ENCODE measurements at places on chromosomes 6 and 20.

- no peak for DNase-seq
Observed at GRCh38 chr6:107877968-107878367, 53.9 kb upstream of the SCML4 start.

DNA sequence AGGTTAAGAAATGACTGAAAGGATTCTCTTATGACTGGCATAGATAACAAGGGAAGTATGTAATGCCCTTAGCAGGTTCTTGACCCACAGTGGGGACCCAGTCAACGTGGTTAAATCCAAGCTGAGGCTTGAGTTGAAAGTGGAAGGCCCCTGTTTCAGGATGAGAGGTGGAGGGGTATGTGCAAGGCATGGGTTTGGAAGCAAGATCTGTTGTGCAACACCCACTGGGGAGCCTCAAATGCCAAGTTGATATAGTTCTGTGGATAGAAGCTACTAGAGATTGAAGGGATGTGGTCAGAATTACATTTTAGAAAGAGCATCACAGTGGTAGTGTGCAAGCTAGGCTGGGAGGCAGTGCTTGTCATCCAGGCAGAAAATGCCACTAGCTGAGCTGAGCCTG, 5.1 kb downstream of the PABPC1L start:
- DNase-seq = no peak

DNA sequence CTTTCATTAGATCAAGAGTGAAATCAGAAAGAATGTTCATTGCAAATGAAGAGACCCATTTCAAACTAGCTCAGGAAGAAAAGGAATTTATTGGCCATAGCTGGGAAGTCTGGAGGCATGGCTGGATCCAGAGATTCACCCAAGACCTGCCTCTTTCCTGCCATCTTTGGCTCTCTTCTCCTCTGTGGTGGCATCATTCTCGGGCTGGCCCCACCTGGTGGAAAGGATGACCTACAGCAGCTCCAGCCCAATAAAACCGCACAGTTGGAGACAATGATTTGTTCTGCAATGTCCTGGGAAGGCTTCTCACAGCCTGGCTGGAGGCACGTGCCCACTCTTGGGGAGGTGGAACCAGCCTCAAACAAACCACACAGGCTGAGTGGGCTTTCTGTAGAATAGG, 18.1 kb upstream of the FERMT1 start:
- no peak for DNase-seq

DNA sequence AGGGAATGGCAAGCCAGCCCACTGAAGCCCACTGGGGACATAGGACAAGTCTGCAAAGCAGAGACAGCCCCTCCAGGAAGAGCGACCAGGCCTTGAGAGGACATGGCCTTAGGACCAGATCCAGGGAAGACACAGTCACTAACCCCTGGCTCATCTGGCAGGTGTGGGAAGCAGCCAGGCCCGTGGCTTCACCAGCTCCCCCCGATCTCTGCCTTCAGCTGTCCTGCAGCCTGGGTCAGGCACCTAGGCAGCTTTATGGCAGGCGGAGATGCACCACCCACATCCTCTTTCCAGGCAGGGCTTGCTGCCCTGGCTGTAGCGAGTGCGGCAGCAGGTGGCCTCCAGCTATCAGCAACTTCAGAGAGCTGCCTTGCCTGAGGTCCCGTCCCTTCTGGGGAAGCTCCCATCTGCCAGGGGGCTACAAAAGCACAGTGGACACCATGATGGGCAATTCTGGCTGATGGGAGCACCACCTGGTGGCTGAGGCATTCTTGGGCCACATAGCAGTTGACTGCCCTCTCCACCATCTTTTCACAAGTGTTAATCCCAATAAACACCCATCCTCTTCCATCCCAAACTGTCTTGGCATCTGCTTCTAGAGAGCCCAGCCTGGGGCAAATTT, 85.8 kb downstream of the DZANK1 start:
- DNase-seq = no peak

GRCh38 chr6:69105288-69105687, 470.2 kb downstream of the ADGRB3 start:
- DNase-seq = no peak

GRCh38 chr6:89966913-89967312, 72.6 kb downstream of the GJA10 start:
- DNase-seq = no peak

DNA sequence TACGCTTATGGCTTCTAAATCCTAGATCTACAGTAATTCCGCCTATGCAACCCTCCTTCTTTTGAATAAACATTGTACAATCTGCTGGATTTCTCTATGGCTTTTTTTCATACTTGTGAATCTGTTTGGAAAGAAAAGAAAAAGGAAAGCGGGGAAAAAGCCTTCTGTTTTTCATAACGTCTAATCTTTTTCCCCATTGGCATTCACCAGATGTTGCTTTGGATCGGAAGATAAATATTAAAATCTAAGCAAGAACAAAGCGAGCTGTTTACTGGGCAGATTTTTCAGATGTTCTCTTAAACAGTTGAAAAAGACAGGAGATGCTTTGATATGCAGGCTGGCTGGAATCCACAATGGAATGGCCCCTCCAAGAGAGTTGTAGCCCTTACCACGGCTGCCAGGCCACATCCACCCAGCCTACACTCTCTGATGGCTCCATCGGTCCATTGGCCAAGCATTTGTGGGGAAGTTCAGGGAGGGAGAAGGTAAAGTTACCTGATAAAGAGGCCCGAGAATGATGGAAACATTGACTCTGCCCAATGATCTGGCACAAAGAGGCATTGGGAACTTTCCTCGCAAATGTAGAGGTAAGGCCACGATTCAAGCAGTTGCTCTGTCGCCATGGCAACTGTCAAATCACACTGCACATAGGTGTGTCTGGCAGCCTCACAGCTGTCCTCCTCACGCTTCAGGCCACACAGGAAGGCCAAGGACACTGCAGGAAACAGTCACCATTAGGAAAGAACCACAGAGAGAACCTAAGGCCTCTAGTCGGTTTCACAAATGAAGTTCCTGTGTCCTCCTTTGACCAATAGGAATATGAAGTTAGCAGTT, 70.3 kb downstream of the PKHD1 start:
- no peak for DNase-seq

DNA sequence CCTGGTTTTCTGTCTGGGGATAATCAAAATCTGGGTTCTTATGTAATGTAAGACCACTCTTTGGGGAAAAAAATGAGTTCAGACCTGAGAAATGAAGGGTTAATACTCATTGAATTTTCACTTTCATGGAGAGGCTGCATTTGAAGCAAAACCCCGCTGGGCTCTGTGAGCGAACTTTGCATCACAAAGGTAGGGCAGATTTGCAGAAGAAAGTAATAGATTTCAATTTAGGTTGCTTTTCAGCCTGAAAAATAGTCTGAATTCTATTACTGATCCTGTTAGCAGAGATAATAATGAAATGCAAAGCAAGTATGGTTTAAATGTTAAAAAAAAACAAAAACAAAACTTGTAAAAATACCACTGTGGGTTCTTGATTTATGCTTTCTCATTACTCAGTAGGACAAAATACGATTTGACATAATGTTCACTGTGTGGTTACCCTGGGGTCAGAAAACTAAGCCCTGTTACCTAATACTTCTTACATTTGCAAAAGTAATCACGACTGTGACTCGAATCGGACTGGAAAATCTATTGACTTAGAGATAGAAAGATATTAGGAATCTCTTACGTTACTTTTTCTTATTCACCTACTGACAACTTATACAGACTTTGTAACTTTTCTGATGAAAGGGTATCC, 72.2 kb downstream of the UST start:
- no peak for DNase-seq

- no peak for DNase-seq
Observed at GRCh38 chr6:126477678-126478077, 137.8 kb downstream of the CENPW start.

GRCh38 chr6:112203577-112204349, 50.6 kb downstream of the LAMA4 start:
- no peak for DNase-seq

GRCh38 chr6:111358454-111358853, 124.6 kb downstream of the REV3L start:
- DNase-seq = no peak

- DNase-seq = no peak
Observed at GRCh38 chr6:25369036-25369432, 89.9 kb downstream of the CARMIL1 start.

GRCh38 chr6:109455437-109456110, at the start of gene MICAL1:
TSS of gene MICAL1 (minus strand) at chr6:109455772. CDS start at chr6:109454196, 1,576 bp downstream.
- DNase-seq = no peak

DNA sequence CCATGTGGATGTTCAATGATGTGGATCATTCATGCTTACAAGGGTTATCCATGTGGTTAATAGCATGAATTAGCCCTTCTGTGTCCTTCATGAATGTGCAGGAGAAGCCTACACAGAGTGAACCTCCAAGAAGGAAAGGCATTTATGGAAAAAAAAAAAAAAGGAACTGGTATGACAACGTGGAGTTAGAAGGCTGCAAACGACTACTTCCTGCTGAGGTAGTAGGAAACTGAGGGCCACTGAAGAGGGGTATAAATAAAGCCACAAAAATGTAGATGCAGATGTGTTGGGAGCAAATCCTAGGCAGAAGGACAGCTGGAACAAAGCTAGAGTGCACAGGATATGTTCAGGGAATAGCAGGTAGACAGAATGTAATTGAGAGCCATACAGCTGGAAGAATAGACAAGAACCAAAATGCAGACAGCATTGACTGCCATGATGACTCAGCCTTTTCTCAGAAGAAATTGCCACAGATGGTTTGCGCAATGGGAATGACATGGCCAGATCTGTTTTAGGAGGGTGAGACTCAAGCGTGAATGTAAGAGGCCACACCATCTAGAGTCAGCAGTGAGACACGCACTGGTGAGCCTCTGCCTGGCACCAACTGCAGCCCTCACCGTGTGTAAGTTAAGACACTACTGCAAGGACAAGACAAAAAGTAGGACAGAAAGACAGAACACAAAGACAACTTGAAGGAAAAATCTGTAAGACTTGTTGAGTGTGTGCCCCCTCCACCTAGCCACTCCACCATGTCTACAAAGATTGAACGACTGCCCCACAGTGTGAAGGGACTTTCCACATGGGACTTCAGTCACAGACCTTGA, 79.8 kb downstream of the KIF13A start:
- peak; percentile 79 for DNase-seq

DNA sequence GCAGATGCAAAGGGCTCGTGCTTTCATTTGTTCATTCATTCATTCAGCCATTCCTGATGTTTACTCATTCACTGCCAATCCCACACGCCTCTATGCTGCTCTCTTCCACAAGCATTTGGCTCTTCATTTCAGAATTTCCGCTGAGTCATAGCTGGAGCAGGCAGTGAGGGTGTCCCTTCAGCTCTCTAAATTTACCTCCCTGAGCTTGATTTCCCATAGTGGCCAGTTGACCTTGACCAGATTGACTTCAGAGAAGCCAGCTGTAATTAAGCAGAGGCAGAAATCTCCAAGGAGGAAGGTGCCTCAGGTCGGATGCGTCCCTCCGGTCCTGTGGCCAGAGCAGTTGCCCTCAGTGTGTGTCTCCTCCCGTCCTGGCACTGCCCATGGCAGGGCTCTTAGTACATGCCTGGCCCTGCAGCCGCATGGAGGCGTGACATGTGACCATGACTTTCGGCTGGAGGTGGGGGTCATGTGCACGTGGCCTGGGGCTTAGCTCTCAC, 267.2 kb upstream of the ECI2 start:
- DNase-seq = no peak

DNA sequence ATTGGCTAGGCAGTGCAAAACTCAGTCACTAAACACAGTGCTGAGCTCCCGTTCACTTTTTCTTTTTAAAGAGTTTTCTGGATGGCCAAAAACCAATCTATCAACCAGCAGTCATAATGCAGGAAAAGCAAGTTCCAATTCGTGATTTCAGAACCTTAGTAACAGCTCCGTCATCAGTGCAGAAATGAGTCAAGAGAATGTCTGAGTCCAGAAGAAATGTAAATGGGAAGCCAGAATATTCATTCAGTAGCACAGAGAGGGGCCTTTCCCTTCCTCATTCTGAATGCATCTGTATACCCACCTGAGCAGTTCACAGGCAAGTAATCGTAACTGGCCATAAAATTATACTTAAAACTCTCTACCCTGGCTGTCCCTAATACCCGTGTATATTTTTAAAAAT, 20.4 kb downstream of the HUS1B start:
- DNase-seq = no peak

- no peak for DNase-seq
Observed at GRCh38 chr20:1472556-1473245, 6.1 kb upstream of the NSFL1C start.

DNA sequence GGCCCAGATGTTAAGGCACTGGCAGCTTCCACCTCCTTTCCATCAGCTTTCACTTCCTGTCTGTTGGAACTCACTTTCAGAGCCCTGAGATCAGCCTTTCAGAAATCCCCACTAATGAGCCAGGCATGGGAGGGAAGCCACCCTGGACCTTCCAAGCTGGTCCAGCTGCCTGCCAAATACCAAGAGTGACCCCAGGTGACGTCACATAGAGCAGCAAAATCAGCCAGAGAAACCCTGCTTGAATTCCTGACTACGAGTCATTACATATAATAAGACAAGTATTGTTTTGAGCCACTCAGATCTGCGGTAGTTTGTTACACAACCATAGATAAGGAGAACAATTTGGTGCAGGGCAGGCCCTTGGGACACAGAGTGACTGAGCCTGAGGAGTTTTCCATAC, 556.0 kb upstream of the JAG1 start:
- DNase-seq = no peak

DNA sequence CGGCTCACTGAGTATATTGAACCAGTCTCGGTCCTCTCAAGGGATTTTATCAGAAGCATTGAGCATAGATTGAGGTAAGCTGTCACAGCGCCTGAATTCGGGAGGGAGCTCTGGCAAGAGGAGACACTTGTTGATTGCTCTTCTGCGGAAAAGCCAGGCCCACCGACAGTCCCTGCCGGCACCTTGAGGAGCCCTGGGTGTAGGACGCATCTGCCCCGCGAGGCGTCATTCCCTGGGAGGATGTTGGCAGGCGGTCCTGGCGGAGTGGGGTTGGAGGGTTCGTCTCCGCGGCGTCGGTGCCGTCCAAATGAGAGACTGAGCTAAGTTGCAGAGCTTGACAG, 843 bp downstream of the FBXO9 start:
- DNase-seq = no peak

DNA sequence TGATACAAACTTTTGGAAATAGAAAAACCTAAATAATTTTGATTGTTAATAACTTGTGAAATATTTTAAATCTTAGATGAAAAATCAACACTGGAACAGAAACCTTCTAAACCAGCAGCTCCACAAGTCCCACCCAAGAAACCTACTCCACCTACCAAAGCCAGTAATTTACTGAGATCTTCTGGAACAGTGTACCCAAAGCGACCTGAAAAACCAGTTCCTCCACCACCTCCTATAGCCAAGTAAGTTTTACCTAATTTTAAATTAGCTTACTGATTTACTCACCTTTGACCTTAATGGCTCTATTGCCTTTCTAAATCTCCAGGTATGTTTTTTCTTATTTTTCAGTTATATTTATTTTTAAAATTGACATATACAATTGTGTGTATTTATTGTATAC, 102.6 kb upstream of the ADGRF4 start:
- no peak for DNase-seq

DNA sequence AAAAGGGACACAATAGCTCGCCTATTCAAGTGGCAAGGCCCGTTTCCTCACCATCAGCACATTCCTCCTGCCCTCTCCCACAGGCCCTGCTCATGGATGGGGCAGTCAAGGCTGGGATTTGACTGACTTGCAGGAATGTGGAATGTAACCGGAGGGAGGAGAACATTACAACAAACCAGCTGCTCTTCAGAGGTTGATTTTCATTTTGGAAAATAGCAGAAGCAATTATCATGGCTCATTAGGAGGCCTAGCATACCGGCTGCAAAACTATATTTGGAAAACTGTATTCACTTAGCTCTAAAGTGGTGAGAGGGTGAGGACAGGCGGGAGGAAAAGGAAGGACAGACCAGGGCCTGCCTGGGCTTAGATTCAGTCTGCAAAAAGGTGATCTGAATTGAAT, 283.7 kb downstream of the CD83 start:
- no peak for DNase-seq
